ENCODE measurements at places on chromosomes 11 and 22. TPM values are rescaled to one million over a fixed set of nuclear protein-coding genes. Genes with fewer than 3 reads are reported as not detected.
A peak's percentile ranks its signal among the peaks of the same experiment; 100 is the strongest.

Gene OR6M1
- not detected for total RNA-seq

DNA sequence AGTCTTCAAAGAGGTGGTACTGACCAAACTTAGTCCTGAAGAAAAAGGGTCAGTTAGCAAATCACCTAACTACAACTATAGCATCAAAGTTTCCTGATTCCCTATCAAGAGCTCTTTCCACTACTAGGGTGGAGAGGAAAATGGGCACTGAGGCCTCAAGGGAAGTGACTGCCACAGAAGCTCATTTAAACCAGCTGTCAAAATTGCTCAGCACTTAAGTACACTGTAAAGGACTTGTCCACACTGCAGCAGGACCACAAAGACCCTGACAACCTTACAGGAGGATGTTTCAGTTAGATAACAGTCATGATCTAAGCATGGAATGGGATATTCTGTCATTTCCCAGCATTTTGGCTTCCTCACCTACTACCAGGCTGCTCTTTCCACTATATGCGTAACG, 33.0 kb downstream of the FAM168A start:
- no peak for DNase-seq

Gene SOX10
- not detected for total RNA-seq

GRCh38 chr11:113725407-113725806, 19.3 kb upstream of the TMPRSS5 start:
- no peak for DNase-seq

DNA sequence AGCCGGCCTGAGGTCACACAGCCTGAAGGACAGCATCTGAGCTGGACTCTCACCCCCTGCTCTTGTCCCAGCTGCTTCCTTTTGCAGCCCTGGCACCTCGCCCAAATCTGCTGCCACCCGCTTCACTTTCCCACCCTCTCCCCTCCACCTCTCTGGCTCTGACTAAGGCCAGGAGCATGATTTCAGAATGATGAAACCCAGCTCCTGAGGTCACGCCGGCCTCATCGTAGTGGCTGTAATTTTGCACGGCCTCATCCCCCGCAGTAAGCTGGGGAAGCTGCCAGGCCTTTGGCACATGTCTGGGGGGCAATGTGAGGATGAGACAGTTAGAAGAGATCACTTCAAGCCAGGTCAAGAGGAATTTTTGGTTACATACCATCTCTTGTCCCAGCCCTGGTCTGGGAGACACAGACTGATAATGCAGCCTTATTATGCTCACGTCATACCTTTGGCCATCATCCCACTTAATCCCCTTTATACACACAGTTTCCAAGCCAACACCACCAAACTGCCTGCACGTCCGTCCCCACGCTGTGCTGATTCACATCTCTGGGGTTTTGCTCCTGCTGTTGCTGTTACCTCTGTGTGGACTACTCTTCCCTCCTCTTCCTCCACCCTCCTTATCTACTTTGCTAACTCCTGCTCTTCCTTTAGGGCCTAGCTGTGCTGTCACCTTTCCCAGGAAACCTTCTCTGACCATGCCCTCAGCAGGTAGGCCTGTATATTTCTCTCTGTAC, 58.1 kb downstream of the CHRDL2 start:
- peak; percentile 95 for DNase-seq

DNA sequence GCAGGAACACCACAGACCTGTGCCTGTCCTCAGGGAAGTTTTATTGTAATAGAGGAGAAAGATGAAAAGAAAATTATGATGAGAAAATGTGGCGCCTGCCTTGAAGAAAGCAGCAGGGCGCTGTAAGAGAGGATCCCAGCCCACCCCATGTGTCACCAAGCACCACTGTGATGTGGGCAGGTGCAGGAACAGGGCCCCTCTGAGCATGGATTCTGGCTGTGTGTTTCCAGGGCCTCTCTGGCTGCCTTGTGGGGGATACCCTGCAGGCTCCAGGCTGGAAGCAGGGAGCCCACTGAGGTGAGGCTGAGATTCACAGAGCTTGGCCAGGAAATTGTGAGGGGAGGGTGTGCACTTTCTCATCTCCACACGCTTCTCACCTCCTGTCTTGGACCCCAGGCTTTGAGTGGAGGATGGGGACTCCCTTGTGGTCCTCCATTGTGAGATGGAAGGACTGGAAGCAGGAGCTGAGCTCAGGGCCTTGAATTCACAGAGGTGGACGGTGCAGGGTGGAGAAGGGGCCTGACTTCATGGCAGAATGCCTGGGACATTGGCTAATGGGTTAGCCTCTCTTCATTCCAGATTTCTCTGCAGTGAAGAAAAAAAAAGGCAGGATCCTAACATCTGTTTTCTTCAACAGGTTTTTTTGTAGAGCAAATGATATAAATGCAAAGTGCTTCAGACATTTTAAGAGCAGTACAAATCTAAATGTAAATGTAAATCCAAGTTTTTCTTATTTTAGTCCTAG, 246.6 kb upstream of the B3GAT1 start:
- DNase-seq = no peak

- no peak for DNase-seq
Measured at GRCh38 chr11:111044751-111045406, 200.6 kb upstream of the POU2AF2 start.

DNA sequence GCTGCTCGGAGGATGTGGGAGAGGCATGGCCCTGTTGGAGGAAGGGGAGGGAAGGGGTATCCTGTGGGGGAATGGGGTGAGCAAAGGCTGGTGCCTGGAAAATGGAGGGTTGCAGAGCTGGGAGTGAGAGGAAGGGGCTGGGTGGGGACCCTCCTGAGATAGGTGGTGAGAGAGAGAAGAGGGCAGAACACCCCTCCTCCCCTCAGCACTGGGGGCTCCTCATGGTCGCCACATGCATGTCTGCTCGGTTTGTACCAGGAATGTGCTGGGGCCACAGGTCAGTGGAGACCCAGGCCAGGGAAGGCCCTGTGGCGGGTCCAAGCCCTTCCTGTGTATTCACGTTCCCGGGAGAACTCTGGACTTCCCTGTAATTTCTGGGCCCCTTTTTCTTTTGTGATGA, 27.8 kb upstream of the ACR start:
- DNase-seq = no peak

- peak; percentile 87 for DNase-seq
Measured at GRCh38 chr22:35191412-35191811, 65.9 kb upstream of the HMGXB4 start.

All from H4 (cell line).